ENCODE measurements at places on chromosomes 16 and 17.

GRCh38 chr16:14405611-14406537 is 224.2 kb downstream of the PARN start:
- peak; percentile 30 for DNase-seq

- DNase-seq: no peak
Observed at GRCh38 chr16:49556606-49557446, 183.2 kb downstream of the C16orf78 start.

- DNase-seq: no peak
Observed at GRCh38 chr16:31206776-31207175, 4.2 kb upstream of the PYCARD start.

- no peak for DNase-seq
Observed at GRCh38 chr16:54048586-54049495, 237.7 kb downstream of the IRX3 start.

GRCh38 chr17:28684963-28685362 is 23.0 kb downstream of the SUPT6H start:
- no peak for DNase-seq

DNA sequence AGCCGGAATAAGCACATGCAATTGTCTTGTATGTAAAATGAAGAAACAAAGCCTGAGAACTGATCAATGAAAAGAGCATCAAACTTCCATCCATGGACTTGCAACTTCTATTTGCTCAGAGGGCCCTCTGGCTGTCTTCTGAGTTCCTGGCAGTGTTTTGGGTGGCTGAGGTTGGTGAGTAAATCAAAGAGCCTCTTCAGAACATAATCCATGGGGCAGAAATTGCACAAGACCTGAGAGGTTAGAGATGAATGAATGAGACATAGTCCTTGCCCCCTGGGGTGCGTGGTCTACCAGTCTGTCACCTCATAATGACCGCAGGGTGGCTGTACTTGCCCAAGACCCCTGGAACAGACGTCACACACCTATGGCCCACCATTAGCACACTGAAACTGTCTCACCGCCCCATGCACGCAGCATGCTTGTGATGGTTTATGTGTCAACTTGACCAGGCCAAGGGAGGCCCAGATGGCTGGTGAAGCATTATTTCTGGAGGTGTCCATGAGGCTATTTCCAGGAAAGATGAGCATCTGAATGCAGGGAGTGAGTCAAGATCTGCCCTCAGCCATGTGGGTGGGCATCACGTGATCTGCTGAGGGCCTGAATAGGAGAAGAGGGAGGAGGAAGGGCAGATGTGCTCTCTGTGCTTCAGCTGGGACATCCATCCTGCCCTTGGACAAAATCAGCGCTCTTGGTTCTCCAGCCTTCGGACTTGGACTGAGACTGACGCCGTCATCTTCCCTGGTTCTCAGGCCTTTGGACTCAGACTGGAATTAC is 8.3 kb downstream of the PIK3R6 start:
- DNase-seq: no peak

DNA sequence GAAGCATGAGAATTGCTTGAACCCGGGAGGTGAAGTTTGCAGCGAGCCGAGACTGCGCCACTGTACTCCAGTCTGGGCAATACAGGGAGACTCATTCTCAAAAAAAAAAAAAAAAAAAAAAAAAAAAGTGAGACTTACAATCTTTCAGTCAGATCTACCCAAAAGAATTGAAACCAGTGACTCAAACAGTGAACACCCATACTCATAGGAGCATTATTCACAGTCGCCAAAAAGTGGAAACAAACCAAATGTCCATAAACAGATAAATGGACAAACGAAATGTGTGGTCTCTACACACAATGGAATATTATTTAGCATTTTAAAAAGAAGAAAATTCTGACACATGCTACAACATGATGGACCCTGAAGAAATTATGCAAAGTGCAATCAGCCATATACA is 9.1 kb upstream of the SCNN1B start:
- no peak for DNase-seq

GRCh38 chr16:30147843-30148510 is 25.0 kb upstream of the MAPK3 start:
- no peak for DNase-seq

DNA sequence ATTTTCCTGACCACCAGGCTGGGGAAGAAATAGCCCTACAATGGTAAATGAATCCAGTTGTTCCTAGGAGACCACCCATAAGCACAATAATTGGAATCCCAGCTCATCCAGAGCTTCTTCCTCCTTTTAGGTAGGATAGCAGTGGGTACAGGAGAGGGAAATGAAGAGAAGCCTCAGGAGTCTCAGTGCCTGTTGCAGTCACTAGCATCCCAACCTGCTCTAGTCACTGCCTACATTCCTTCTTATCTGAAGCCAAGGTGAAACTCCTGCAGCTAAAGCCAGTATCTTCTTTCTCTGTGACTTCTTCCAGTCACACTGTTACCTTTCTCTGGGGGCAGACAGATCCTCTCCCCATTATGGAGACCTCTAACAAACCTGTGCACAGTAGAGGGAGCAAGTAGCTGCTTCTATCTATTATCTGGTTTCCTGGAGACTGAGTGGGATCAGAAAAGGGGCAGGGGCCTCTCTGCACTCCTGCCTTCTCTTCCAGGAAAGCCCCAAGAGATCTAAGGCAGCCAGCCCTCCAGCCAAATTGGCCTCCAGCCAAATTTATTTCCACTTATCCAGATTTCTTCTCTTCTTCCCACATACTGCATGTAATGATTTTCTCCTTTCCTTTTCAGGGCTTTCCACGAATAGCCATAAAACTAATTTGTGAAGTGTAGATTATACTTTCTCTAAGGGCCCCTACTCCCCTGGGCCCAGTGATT is 85.5 kb downstream of the SSH2 start:
- no peak for DNase-seq

DNA sequence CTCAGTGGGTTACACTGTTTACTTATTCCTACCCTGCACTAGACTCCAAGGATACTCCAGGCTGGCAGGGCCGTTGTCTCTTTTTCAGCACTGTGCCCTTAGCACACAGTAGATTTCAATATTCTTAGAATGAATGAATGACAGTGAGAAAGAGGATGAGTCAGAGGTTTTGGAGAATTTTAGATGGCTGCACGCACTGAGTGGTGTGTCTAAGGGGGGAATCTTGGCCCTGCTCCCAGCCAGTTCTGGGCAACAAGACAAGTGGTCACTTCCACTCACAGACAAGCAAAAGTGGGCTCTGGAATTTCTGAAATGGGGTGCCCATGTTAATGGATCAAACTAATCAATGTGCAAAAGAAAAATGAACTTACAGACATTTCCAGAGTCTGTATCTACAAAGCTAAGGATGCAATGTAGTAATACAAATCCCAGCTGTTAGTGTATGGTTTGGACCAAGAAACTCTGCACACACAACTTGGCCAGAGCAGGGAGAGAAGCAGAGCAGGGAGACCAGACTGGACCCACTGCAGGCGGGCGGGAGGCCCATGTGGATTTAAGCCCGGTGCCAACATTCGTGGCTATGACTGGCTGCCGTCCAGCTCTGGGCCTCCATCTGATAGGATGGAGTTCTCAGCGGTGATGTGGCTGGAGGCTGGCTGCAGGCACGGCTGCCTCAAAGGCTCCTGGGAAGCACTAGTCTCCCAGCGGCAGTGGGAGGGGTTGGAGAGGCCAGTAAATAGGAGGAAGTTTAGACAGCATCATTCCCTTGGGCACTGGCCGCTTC is 95.6 kb upstream of the CDYL2 start:
- DNase-seq: no peak

- DNase-seq: no peak
Observed at GRCh38 chr17:70102531-70102930, 27.5 kb downstream of the KCNJ16 start.

DNA sequence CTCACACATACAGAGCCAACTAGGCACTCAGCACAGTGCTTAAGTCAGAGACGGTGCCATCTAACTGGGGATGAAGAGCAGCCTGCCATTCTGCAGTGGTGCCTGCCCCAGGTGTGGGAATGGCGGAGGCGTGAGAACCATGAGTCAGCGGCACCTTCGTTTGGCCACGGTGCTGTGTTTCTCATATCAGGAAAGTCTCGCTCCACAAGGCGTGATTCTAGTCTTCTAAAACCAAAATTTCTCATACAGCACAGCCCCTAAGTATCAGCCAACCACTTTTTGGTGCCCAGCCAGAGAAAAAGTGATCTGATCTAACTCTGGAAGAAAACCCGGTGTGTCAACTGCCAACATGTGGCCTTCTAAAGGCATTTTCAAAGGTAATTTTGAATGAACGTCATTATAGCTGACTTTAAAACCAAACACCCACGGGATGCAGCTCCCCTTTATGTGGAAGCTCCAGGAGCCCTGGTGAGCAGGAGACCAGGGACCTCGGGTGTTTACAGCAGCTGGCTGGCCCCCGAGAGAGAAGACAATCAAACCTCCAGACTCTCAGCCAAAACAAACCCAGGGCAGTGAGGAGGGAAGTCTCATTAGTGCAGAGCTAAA is 54.6 kb downstream of the ABCC12 start:
- no peak for DNase-seq

GRCh38 chr17:4492721-4493561 is 5.7 kb upstream of the SPNS2 start:
- DNase-seq: no peak

DNA sequence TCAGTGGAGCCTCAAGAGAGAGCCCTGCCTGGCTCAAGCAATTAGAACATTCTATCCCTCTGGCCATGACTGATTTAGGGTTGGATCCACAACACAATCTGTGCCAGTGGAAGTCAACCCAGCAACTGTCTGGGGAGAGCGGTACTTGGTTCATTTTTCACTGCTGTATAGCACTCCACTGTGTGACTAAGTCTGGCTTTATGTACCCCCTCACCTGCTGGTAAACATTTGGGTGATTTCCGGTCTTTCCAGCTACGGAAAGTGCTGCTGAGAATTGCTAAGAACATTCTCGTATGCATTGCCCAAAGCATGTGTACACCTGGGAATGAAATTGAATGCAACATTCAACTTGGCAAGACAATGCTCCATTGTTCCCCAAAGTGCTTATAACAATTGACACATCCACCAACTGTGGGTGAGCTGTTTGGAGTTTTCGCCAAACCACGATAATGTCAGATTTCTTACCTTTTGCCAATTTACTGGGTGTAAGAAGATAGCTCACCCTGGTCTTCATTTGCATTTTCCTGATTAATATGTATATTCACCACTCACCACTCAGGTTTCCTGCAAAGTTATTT is 63.5 kb upstream of the MED9 start:
- DNase-seq: no peak

- no peak for DNase-seq
Observed at GRCh38 chr17:47301161-47301560, 22.6 kb upstream of the EFCAB13 start.

DNA sequence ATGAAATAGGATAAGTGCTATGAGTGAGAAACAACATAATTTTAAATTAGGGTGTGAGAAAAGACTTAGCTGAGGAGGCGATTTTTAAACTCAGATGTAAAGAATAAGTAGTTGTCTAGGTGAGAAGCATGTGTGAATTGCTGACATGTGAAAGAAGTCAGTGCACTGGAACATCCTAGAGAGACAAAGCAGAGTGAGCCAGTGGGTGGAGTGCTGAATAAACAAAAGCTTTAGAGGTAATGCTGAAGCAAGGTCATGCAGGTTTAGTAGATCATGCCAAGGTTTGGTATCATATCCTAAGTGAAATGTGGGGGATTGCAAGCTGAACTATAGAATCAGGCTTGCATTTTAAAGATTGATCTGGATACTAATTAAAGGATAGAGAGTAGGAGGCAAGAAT is 89.4 kb downstream of the KIF2B start:
- no peak for DNase-seq

DNA sequence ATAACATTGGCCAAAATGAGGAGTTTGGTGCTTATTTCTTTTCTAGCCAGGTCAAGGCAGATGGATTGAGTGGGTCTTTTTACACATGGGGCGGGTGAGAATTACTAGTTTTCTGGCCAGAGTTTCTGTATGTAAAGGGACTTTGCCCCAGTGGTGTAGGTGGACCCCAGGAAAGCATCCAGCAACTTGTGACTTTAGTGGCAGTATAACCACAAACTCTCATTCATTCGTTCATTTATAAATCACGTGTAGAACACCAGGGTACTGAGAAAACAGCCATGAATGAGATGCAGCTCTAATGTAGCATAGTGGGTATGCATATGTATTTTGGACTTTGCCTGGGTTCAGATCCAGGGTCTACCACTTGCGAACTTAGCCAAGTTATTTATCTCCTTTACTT is 8.1 kb downstream of the RAI1 start:
- DNase-seq: no peak

DNA sequence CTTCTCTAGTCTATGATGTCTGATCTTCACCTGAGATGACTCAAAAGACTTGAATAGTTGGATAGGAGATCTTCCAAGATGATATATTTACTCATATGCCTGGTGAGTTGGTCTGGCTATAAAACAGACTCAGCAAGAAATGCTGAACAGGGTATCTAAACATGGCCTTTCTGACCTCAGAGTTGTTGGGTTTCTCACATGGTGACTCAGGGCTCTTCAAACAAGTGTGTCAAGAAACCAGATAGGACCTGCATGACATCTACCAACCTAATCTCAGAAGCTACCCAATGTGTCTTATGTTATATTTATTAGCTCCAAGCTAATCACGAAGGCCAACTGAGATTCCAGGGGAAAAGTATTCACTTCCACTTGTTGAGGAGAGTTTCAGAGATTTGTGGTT is 1477.3 kb downstream of the CDH8 start:
- no peak for DNase-seq

DNA sequence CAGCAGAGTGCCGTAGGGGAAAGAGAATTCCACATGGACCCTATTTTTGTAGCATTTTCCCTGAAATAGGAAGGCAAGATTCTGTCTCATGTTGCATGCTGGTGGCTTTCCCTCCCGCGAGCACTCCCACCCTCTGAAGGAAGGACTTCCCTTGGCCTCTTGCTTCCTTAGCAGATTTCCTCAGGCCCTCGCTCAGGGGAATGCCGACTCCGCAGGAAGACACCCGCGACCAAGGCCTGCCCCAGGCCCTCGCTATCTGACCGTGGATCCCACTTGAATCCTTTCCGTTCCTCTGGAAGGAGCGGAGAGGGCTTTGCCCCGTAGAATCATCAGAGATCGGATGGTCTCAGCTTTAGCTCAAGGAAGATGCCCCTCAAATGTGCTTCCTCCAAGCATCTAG is 179.4 kb upstream of the FOXF1 start:
- DNase-seq: no peak

DNA sequence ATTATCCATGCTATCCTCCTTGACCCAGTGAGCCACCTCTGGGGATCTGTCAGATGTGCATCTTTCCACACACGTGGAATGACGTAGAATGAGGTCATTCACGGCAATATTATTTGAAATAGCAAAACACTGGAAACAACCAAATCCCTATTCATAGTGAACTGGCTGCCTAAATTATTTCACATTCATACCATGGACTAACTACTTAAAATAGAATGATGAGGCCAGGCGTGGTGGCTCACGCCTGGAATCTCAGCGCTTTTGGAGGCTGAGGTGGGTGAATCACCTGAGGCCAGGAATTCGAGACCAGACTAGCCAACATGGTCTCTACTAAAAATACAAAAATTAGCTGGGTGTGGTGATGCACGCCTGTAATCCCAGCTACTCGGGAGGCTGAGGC is 75.5 kb downstream of the RAP1GAP2 start:
- no peak for DNase-seq

- no peak for DNase-seq
Observed at GRCh38 chr16:61289141-61289540, 747.1 kb downstream of the CDH8 start.

- DNase-seq: no peak
Observed at GRCh38 chr16:9964426-9964825, 217.8 kb downstream of the GRIN2A start.

- DNase-seq: no peak
Observed at GRCh38 chr17:12047681-12048376, 27.2 kb downstream of the MAP2K4 start.

All from germinal center (tissue), 1 donor.